Foreskin keratinocyte (primary cell): ENCODE measurements at places on chromosomes 1 and 21.

- DNase-seq: peak; percentile 9
Observed at GRCh38 chr1:167294528-167294927, 73.8 kb downstream of the POU2F1 start.

DNA sequence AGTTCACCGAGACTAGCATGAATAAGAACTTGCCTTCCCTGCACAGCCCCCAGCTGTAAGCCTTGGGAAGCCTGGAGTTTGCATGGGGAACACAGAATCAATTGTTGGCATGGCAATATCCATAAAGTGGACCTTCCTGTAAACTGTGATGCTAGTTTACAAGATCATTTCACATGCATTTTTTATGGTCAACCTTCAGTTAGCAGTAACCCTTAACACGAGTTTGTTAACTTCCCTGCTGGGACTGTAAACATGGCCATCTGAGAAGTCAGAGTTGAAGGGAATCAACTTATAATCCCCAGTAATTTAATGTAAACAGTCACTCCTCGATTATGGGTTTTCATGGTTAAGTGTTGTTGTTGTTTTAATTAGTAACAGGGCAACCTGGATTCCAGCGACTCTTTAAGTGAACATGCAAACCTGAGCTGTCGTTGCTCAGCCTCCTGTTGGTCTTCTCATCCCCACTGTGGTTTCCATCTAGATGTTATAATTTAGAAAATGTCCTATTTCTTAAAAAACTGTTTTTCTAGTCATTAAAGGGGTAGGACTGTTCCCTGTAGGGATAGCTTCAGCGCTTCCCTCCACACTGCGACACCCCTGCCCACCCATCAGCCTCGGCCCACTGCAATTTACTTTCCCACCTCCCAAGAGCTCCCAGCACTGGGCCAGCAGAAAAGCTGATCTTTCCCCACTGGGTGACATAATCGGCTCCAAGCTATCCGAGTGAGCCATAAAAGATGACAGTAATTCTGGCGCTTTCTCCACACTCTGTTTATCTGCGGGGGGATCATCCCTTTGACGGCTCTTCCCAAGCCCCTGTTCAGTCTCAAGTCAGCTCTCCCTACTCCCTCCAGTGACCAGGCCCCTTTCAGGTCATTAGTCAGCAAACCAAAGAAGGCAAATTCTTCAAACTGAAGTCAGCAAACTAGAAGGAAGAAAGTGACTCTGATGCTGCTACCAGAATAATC is 107.6 kb upstream of the IPO9 start:
- DNase-seq: no peak

- no peak for DNase-seq
Observed at GRCh38 chr1:156848461-156849150, 10.3 kb downstream of the INSRR start.

DNA sequence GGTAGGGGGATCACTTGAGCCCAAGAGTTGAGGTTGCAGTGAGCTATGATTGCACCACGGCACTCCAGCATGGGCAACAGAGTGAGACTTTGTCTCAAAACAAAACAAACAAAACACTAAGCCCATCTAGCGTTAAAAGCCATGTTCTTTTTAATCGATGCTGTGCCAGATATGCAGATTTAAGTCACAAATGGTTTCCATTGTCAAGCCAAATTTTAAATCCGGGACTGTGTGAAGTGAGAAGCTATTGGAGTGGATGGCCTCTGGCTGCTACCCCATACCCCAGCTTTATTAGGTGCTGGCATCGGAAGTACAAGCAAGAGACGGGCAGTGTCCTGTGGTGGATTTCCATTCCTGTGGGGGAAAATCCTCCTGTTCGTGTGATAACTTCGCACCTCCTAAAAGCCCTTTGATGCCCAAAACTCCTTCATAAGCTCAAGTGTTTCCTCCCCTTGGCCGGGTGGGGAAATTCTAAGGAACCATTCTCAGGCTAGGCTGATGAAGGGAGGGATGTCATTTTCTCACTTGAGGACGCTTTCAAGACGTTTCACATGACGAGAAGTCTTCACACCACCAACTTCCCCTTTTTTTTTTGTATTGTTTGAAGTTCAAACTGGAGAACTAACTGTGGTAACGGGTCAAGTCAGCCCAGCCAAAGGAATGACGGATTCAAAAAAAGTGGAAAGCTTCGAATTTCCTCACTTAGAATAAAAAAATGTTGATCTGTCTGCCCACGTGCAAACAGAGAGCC is 140.8 kb downstream of the KAZN start:
- DNase-seq: no peak

DNA sequence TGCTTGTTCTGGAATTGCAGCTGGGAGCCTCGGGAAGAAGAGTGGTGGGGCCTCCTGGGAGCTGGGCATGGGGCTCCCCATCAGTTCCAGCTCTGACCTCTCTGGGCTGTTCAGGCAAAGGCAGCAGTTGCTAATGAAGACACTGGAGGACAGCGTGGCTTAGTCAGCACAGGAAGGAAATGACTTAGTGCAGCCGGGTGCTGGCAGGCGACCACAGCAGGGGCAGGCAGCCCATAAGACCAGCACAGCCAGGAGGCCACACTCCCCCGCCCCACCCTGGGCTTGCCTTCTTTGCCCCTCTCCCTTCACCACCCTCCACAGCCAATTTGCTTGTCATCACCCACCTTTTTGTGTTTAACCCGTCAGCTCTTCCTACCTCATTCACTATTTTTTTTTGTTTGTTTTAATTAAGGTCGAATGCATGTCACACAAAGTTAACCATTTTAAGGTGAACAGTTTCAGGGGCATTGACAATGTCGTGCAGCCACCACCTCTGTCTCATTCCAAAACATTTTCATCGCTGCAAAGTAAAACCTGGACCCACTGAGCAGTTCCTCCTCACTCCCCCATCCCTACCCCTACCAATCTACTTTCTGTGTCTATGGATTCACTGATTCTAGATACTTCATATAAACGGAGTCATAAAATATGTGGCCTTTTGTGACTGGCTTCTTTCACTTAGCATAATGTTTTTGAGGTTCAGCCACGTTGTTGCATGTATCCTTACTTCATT is 10.9 kb downstream of the OLIG2 start:
- DNase-seq: no peak
